Neuronal stem cell (in vitro differentiated cells): ENCODE measurements at places on chromosomes 12 and 14.

DNA sequence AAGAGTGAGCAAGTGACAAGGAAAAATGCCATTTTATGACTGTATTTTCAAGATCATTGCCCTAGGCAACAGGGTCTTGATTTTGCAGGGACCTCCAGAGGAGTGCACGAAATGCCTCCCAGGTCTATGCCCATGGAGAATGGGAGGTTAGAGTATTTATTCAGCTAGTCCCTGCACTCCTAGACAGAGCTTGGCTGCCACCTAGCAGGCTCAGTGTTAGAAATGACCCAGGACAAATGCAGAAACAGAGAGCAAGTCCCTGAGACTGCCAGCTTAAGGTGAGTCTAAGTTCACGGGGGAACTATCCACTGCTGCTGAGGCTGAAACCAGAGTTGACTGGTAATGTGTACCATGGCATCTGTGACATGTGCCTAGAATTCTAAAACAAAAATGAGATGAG is 506.4 kb downstream of the MED13L start:
- DNase-seq: no peak

DNA sequence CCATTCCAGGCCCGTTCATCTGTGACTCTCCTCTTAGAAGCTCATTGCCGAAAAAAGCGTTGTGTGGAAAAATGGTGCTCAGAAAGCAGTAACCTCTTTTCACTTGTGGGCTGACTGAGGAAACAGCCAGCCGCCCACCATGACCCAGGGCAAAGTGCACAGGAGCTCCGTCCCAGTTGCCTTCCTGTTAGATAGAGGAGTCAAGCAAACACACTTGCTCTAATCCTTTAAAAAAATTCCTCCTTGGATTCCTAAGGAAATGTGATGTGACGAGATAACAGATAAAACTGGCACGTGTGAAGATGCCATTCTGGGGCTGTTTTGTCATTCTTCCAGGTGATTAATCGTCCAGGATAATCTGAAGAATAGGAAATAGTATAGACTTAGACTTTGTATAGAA is 396.8 kb upstream of the DDHD1 start:
- no peak for DNase-seq

GRCh38 chr14:57389646-57390036 is 745 bp upstream of the NAA30 start:
- no peak for DNase-seq

DNA sequence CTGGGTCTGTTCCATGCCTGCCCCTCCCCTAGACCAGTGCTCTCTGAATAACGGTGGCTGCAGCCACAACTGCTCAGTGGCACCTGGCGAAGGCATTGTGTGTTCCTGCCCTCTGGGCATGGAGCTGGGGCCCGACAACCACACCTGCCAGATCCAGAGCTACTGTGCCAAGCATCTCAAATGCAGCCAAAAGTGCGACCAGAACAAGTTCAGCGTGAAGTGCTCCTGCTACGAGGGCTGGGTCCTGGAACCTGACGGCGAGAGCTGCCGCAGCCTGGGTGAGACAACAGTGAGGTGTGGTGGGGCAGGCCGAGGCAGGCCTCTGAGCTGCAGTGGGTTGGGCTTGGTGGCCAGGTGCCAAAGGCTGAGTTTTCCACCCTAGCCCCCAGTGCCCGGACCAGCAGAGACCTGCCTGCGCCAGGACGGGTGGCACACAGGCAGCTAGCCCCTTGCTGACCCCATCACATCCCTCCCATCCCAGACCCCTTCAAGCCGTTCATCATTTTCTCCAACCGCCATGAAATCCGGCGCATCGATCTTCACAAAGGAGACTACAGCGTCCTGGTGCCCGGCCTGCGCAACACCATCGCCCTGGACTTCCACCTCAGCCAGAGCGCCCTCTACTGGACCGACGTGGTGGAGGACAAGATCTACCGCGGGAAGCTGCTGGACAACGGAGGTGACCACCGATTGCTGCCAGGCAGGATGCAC is 28.2 kb upstream of the LRP1-AS start:
- peak; percentile 66 for DNase-seq

DNA sequence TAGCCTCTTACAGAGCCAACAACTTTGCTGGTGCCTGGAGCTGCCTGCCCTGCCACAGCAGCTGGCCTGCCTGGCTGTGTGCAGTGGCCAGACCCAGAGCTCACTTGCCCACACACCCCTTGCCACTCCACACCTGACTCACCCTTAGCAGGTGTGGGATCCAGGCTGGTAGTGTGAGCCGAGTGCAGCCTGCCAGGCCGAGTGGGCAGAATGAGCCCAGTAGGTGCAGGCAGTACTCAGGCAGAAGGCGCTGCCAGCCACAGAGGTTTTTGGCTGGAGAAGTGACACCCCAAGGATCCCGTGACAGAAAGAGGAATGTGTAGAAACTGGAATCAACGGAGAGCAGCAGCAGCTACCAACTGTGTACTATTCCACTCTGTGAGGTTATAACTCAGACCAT is 29.8 kb upstream of the PYGL start:
- no peak for DNase-seq

DNA sequence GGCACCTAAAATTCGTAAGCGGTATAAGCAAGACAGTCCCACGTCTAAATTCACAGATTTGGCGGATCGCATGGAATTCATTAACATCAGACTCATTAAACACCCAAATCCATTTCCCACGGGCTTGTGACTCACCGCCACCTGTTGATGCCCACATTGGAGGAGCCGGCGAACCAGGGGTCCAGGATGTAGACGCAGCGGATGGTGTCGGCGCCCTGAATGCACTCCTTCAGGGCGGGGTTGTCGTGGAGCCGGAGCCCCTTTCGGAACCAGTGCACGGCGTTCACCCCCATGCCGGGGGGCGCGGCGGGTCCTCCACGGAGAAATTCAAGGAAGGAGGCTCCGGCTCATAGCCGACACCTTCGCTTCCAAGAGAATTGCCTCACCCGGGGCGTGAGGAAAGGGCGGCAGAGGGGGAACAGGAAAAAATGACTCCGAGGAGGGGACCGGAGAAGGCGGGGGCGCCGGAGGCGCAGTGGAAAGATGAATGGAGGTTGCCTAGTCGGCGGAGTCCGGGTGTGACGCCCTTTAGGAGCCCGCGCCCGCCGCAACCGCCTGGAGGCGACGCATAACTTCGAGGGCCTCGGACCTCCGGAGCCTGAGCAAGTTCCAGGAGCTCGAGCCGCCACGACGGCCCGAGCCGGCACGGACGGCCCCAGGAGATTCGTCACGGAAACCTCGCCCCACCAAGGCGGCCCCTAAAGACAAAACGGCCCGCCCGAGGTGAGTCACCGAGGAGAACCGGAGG is 506 bp downstream of the CRY1 start:
- peak; percentile 24 for DNase-seq

GRCh38 chr12:131452444-131452860 is 258.4 kb upstream of the SFSWAP start:
- no peak for DNase-seq

GRCh38 chr12:59181196-59181777 is 261.0 kb upstream of the LRIG3 start:
- DNase-seq: no peak

GRCh38 chr12:77213319-77213718 is 147.9 kb upstream of the E2F7 start:
- no peak for DNase-seq

GRCh38 chr12:94100211-94100627 is 48.2 kb upstream of the PLXNC1 start:
- DNase-seq: no peak

DNA sequence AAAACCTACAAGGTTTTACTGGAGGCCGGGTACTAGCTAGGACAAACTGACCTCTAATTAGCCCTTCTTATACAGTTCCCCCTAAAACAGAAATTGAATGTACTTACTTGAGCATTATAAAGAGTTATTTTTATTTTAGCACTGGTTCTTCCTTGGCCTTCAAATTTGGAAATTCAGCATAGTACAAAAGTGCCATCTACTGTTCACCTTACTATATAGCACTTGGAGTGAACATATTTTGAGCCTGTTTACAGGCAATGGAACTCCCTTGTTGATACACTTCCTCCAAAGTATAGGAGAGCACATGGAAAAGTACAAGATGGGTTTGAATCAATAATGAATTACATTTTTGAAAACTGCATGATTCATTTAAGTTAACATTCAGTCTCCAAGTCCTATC is 3.9 kb upstream of the POC1B start:
- peak; percentile 32 for DNase-seq

DNA sequence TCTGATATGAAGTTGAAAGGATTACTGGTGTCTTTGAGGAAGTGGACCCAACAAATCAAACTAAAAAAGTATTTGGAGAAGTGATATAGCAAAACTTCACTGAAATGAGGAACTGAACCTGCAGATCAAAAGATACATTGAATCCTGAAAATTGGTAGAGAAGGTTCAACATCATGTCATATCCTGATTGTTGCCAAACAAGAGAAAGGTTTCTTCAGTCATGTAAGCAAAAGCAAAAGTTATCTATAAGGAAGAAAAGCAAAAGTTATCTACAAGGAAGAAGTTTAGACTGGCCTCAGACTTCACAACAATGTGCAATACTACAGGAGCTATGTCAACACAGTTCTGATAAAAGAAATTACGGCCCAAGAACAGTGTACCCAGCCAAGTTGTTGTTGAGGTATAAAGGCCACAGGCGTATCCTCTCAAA is 142.7 kb downstream of the RAD51B start:
- no peak for DNase-seq

GRCh38 chr12:83214185-83214584 is 527.5 kb downstream of the TMTC2 start:
- DNase-seq: no peak

DNA sequence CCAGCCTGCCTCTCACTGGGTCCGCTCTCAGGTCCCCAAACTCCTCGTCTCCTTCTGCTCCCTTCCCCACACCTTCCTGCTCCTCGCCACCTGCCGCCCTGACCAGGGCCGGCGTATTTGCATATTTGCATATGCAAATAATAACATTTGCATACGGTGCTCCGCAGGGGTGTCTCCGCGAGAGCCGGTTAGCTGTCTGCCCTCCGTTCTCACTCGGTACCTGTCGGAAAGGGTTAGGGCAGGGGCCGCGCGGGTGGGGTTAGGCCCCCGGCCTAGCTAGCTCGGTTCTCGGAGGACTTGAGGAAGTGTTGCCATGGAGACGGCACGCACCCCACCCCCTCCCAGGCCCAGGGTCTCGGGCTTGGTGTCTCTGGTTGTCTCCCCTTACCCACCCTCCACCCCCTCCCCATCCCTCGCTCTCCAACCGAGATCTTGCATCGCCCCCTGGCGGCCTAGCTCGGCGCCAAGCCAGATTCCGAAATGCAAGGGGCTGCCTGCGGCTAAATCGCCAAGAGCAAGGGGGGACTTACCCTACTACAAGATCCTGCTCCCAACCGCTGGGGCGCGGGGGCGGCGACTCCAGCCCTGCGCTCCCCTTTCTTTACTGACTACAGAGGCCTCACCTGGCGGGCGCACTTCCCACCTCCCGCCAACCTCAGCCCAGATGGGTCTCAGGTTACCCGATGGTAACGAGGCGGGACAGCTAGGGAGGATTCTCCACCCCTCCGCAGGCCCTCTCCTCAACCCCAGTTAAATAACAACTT is 8.1 kb downstream of the STAC3 start:
- peak; percentile 85 for DNase-seq

GRCh38 chr14:24196071-24197055 is 1.1 kb upstream of the TM9SF1 start:
- no peak for DNase-seq

DNA sequence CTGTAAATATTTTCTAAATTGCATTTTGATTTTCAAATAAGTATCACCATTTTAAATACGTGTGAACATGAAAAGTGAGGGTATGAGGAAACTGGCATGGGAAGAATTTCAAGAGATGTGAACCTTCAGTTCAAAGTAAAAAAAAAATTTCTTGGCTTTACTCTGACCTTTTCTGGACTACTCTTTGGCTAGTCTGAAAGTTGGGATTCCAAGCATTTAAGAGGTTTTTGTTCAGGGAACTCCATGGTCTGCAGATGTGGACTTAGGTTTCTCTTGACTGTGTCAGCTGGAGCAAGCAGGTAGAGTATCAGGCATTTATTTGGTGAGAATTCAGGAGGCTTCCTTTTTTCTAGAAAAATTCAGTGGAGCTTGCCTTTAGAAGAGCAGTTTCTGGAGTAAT is 311.6 kb downstream of the LRIG3 start:
- no peak for DNase-seq

GRCh38 chr14:89503431-89503996 is 86.5 kb upstream of the FOXN3 start:
- no peak for DNase-seq

GRCh38 chr14:95831468-95831867 is 45.2 kb upstream of the TUNAR start:
- DNase-seq: no peak

GRCh38 chr12:109462868-109463692 is 14.0 kb downstream of the KCTD10 start:
- DNase-seq: no peak

- no peak for DNase-seq
Observed at GRCh38 chr14:50967790-50968189, 23.5 kb upstream of the PYGL start.

DNA sequence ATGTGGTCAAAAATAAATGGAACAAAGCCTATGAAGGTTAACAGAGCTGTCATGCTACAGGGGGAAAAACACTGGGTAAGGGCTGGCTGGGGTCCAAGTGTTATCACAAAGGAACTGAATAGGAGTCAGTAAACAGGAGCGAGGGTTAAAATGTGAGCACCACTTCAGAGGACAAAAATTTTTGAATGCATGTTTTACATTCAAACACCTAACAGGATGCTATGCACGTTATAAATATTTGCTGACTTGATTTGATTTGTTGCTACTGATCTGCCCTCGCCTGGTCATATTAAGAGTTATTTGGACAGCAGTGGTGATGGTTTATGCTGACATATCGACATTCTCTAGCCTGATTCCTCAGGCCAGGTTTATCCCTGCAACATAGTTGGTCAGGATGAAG is 7.4 kb upstream of the KTN1 start:
- no peak for DNase-seq

GRCh38 chr12:57372233-57372632 is 58.6 kb downstream of the R3HDM2 start:
- DNase-seq: no peak

DNA sequence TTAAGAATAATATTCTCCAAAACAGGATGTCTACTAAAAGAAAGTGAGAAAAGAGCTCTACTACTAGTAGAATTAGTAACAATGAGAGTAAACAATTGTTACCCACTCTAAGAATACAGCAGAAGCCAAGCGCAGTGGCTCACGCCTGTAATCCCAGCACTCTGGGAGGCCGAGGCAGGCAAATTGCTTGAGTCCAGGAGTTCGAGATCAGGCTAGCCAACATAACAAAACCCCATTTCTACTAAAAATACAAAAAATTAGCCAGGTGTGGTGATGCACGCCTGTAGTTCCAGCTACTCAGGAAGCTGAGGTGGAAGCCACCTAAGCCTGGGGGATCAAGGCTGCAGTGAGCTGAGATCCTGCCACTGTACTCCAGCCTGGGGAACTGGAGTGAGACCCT is 4.7 kb downstream of the DNAJC14 start:
- DNase-seq: no peak
